ENCODE measurements at places on chromosomes 4 and X.

- DNase-seq = peak; percentile 44
These were observed 8.7 kb downstream of the RHOH start for GRCh38 chr4:40205259-40206198.

DNA sequence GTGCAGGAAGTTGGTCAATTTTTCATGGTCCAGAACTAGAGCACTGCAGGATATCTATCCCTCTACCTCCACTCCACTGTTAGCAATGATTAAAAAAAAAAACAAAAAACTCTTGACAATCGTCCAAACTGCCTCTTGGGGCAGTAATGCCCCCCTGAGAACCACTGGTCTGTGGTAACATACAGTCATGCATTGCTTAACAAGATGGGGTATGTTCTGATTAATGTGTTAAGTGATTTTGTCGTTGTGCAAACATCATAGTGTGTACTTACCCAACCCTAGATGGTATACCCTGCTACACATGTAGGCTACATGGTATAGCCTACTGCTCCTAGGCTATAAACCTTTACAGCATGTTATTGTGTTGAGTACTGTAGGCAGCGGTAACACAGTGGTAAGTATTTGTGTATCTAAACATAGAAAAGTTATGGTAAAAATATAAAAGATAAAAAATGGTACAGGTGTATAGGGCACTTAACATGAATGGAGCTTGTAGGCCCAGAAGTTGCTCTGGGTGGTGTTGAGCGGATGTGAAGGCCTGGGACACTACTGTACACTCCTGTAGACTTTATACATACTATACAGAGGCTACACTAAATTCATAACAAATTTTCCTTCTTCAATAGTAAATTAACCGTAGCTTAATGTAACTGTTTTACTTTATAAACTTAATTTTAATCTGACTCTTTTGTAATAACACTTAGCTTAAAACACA lies 34.1 kb downstream of the ART3 start:
- no peak for DNase-seq

DNA sequence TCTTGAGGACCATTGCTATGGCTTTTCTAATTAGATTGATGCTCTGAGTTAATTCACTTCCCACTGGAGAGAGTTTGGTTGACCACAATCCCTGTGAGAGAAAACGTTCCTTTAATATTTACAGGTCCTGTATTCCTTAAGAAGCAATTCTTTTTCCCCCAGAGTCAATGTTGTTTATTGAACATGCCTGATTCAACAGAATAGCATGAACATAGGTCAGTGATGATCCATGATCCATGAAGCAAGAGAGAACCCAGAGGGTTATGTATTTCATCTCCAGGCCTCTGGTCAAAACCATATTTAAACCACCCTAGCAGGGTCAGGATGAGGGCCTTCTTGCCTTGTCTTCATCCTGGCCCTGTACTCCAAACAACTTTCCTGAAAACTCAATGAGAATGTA lies 39.4 kb upstream of the EFHC2 start:
- no peak for DNase-seq

DNA sequence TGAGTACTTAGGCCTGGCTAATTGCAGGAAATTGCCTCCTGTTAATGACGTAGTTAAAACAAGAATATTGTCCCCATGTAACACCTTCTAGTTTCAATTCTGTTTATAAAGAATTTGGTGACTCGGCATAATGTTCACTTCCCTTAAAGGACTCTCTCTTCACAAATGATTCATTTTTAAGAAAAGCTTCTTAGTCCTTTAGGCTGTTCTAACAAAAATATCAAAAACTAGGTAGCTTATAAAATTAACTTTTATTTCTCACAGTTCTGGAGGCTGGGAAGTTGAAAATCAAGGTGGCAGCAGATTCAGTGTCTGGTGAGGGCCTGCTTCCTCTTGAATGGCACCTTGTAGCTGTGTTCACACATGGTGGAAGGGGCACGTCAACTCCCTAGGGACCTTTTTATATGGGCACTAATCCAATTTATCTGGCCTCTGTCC lies 23.8 kb downstream of the COL25A1 start:
- no peak for DNase-seq

GRCh38 chrX:72018277-72019112 lies 107.8 kb downstream of the NHSL2 start:
- DNase-seq = peak; percentile 85

- no peak for DNase-seq
These were observed 238.5 kb downstream of the RASL11B start for GRCh38 chr4:53100501-53101190.

- no peak for DNase-seq
These were observed 53.9 kb downstream of the FAT4 start for GRCh38 chr4:125368671-125369081.

- no peak for DNase-seq
These were observed 172.8 kb downstream of the ATG4A start for GRCh38 chrX:108264376-108264775.

- DNase-seq = no peak
These were observed 233.0 kb upstream of the CLNK start for GRCh38 chr4:10917566-10917965.
